ENCODE measurements at places on chromosomes 11 and 22.

DNA sequence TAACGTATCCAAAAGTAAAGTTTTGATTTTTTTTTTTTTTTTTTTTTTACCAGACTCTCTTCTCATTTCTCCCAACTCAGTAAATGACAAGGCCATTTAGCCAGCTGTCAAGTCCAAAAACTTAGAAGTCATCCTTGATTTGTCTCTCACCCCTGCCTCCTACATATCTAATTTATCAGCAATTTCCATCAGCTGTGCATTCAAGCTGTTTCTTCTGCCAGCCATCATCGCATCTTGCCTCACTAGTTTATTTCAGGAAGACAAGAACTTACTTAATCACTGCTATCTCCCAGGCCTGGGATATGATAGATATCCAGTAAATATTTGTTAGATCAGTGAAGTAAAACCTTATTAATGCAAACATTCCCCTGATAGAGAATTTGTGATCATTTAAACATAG, 47.6 kb downstream of the SCGB1A1 start:
- DNase-seq: no peak
- no peak overlapping the region for H3K27ac ChIP-seq
- no peak overlapping the region for H3K4me3 ChIP-seq
- no peaks in the 10 kb centered on the region for H3K36me3 ChIP-seq

DNA sequence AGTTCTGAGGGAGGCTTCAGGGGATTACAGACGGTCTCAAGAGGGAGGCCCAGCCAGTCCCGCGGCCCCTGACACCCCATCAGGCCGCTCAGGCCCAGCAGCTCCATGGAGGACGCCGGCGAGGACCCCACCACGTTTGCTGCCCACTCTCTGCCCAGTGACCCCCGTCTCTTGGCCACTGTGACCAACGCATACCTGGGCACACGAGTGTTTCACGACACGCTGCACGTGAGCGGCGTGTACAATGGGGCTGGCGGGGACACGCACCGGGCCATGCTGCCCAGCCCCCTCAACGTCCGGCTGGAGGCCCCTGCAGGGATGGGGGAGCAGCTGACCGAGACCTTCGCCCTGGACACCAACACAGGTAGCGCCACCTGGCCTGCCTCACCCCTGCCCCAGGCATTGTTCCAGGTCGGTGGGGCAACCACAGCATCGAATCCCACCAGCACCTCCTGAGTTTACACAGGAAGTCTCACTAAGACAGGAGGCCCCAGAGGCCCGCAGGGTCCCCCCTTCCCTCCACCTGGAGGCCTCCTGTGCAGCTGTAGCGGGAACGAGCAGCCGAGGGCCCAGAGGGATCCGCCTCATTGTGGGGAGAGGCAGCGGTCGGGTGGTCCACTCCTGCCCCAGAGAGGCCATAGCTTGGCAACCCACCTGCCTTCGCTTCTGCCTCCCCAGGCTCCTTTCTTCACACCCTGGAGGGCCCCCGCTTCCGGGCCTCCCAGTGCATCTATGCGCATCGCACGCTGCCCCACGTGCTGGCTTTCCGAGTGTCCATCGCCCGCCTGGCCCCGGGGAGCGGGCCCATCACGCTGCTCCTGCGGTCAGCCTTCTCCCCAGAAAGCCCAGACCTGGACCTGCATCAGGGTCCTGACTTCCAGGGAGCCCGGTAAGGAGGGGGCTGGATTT, 1.0 kb downstream of the PGGHG start:
- no peak overlapping the region for H3K4me3 ChIP-seq
- peaks cover 23% of the 10 kb centered on the region for H3K36me3 ChIP-seq
- H3K4me1 ChIP-seq: no peaks in the 10 kb centered on the region
- no peak overlapping the region for H3K27ac ChIP-seq
- no peak for DNase-seq
- peaks cover 22% of the 10 kb centered on the region for H3K27me3 ChIP-seq

DNA sequence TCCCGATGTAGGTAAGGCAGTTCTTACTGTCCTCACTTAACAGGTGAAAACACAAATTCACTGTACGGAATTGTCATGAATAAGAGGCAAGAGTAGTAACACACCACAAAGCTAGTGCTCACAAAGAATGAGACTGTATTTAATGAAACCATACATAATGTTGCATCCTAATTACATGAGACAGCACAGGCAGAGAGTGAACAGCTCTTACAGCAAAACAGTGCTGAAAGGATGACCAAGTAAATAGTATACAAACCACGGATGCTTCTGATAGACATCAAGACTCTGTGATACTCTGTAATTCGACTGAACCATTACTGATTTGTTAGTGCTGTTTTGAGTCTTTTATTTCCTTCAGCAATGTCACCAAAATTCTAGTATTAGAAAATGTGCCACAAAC, 282.3 kb downstream of the TTC28 start:
- no peaks in the 10 kb centered on the region for H3K27me3 ChIP-seq
- no peak overlapping the region for H3K27ac ChIP-seq
- DNase-seq: no peak
- no peak overlapping the region for H3K4me3 ChIP-seq

DNA sequence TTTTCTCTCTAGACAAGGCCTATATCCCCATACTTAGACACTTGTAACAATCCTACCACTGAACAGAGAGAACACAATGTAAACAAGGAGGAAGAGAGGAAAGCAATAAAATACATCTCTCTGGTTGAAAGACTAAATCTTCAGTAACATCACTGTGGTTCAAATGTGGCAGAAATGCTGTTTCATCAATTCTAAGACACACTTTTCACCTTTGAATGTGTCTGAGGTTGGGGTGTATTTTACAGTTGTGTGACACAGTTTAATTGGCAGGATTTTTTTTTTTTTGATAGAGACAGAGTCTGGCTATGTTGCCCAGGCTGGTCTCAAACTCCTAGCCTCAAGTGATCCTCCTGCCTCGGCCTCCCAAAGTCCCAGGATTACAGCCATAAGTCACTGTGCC, 79.5 kb downstream of the AMBRA1 start:
- no peaks in the 10 kb centered on the region for H3K36me3 ChIP-seq

- no peaks in the 10 kb centered on the region for H3K27me3 ChIP-seq
- peaks cover 16% of the 10 kb centered on the region for H3K4me1 ChIP-seq
- DNase-seq: peak; percentile 65
- no peak overlapping the region for H3K27ac ChIP-seq
Observed at GRCh38 chr11:76329983-76330382, 50.9 kb downstream of the THAP12 start.

DNA sequence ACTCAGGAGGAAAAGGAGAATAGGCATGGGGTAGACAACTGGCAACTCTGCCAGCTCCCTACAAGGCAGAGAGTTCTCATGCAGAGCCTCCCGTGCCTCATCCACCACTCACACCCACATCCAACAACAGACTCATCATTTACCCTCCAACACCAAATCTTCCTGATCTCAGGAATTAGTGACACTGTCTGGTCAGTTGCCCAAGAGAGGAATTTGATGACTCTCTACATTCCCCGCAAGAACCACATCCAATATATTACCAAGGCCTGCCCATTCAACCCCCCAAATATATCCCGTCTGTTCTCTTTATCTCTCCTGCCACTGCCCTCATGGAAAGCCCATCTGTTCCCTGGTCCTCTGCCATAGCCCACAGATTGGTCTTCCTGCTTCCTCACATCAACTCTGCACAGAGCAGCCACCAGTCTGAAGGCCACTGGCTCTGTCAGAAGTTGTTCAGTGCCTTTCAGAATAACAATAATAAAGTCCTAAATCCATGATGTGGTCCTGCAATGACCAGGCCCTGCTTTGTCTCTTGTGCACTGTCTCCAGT, 57.5 kb upstream of the CD82 start:
- no peak overlapping the region for H3K4me3 ChIP-seq
- no peak overlapping the region for H3K27ac ChIP-seq
- H3K27me3 ChIP-seq: no peaks in the 10 kb centered on the region
- DNase-seq: no peak
